ENCODE measurements at places on chromosomes 12 and 14.

- DNase-seq, result no peak
Measured at GRCh38 chr12:27279826-27280225, 35.7 kb downstream of the STK38L start.

DNA sequence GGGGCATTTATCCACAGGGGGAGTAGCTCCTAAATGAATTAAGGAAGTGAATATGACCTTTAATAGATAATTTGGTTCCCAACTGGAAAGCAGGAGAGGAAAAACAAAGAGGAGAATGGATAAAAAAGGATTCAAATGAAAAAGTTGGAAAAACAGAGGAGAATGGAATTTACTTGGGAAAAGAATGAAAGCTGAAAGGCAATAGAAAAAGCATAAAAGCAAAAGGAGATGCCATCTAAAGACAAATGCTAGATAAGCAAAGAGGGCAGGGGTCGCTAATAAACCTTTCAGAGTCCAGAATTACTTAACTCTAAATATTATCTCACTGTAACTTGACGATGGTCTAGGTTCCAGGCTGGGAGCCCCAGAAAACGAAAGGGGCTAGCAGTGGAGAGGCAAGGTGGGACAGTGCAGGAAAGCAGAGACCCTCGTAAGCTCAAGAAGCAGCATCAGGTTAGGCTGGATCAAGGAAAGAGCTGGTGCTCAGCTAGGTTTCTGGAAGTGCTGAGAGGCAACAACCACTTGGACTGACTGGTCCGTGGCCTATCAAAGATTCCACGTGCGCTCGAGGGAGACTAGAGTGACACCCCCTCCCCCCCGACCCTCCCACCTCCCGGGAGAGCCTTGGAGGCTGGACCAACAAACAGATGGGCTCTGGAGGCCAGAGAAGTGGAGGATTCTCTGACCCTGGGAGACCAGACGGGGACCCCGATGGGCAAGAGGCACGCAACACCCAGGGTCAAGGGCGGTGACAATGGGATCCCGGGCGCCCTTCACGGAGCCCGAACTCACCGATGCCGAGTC lies 1.2 kb downstream of the SLC2A13 start:
- no peak for DNase-seq

DNA sequence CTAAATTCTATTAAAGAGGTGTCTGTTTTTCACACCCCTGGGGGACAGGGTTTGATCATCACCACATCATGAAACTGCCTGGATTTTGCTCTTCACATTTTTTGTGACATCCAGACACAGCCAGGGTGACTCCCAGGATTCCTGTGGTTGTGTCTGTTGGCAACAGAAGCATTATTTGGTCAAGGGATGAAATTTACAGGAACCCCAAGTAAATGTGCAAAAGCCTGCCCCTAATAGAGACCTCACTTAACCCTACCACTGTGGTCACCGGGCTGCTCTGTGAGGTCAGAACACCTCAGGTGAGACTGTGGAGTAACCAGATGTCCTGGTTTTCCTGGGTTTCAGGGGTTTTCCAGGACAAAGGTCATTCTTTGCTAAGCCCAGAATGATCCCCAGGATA lies 103.8 kb downstream of the DAD1 start:
- DNase-seq, result no peak

- DNase-seq, result no peak
Measured at GRCh38 chr14:81062816-81063215, 107.4 kb downstream of the TSHR start.

DNA sequence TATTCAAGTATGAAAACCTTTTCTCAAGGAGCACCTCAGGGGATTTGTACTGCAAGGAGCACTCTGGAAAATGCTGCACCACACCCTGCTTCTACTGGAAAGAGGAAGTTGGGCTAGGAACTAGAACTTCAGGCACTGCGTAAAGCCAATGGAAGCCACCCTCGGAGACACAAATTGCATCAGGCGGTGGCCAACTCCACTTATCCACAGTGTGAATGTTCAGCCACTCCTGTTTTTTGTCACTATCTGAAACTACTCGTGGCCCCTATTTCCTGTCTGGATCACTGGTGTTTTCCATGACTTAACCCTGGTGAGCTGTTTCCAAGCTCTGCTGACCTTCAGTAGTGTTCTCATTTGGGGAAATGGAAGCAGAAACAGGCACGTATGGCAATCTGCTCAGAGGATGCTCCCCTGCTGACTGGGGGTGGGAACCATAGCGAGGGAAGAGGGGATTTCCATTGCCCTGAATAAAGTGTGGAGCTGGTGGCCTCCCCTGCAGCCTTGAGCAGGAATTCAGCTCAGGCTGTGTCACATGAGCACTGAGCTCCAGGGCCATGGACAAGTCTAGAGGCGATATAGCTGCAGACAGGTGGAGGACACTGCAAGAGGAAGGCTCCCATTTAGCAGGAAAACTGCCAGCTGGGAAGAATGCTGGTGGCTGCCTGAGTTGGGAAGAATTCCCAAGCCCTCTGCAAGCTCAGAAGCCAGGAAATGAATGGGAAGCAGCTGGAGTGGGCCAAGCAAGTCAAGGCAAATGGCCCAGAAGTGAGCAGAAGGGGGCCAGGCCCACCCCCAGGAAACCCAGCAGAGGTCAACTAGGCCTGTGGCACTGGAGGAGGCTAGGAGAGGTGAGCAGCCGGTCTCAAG lies 50.5 kb upstream of the RAP1B start:
- no peak for DNase-seq

DNA sequence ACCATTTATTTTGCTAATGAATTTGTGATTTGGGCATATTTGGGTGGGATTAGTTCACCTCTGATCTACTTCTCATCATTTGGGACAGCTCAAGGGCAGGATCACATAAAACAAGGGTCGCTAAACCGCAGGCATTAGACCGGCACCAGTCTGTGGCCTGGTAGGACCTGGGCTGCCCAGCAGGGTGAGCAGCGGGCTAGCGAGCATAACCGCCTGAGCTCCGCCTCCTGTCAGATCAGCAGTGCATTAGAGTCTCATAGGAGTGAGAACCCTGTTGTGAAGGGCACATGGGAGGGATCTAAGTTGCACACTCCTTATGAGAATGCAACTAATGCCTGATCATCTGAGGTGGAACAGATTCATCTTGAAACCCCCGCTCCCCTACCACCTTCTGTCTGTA lies 785.3 kb downstream of the TRHDE start:
- no peak for DNase-seq

- DNase-seq, result no peak
Measured at GRCh38 chr14:69079188-69079742, 73.7 kb downstream of the DCAF5 start.

DNA sequence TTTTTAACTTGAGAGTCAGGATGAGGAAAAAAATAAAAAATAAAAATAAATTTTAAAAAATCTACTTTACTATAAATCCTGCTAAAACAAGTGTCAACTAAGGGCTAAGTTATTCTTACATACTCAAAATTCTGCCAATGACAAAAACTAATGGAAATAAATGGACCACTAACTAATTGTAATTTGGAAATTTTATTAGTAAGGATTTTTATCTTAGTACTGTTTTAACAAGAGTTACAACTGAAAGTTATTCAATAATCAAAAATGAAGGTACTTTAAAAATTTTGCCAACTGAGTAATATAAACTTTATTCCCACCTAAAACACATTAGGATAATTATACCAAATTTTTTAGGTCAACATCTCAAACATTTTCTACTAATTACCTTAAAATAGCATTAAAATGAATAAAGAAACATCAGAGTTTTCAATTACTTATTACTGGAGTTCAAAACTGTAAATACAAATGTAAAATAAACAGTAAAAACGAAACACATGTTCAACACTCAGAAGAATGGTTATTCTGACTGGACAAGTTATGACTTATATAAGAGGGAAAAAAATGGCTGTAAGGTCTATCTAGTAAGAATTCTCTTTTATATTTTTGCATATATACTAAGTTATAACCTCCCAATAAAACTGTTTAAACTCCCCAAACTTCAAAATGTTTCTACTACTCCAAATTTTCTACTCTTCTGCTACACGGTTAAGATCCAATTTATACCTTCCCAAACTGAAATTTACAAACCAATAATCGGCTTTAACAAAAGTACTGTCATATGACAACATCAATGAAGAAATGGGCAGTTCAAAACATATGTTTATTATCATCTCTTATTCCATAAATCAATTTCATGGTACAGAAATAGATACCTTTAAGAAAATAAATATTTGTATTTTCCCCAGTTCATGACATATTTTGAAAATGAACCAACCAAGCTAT lies 2.7 kb downstream of the HECTD1 start:
- DNase-seq, result no peak

DNA sequence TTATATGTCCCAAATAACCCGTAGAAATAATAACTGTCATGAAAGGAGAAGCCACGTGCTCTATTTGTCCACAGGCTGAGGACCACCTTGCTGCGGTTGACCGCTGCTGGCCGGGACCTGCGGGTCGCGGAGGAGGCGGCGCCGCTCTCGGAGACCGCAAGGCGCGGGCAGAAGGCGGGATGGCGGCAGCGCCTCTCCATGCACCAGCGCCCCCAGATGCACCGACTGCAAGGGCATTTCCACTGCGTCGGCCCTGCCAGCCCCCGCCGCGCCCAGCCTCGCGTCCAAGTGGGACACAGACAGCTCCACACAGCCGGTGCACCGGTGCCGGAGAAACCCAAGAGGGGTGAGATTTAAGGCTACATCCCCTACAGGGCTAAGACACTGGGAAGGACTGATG lies 21.0 kb downstream of the RPGRIP1 start:
- DNase-seq, result no peak

GRCh38 chr14:35821564-35822411 lies 4.3 kb upstream of the BRMS1L start:
- no peak for DNase-seq
